ENCODE measurements at places on chromosomes 5 and 9.

GRCh38 chr9:137011907-137012675, 15.7 kb upstream of the CLIC3 start:
- DNase-seq, result no peak

- no peak for DNase-seq
These were observed 143.3 kb downstream of the ALDH1A1 start for GRCh38 chr9:72809586-72809985.

DNA sequence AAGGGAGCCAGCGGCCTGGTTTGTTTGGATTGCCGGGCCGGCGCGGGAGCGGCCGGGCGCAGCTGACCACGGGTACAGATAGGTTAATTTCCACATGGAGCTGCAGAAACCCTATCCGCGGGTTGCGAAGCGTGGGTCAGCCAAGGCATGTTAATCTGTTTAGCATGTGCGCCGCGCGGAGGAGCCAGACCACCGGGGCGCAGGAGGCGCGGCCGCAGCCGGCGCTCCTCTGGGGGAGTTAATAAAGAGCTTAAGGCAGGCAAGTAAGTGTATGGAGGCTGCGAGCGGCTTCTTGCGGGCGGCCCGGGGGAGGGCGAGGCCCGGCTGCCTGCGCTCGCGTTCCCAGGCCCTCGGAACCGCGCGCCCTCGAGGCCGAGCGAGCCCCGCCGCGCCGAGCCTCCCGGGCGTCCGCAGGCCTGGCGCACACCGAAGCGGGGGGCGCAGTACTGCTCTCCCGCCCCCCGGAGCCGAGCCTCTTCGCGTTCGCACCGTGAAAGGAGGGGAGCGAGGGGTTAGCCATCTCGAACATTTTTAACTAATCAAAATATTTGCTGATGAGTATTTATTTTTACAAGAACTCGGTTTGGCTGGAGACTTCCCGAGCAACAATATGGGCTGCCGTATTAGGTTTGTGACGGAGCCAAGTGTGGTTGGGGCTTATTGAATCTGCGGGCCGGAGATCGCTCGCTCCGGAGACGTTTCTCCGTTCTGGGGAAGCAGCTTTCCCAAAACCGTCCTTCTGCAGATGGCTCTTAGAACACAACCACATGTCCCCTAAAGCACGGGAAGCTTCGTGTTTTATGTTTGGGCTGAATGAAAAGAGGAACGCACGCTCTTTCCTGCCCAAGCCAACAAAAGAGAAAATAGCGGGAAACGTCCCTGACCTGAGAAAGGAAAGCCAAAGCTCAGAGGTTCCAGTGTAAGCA, 28.8 kb downstream of the FOXD1 start:
- DNase-seq, result no peak

- no peak for DNase-seq
These were observed 26.6 kb downstream of the GRAMD2B start for GRCh38 chr5:126449751-126450271.

- no peak for DNase-seq
These were observed 146.2 kb downstream of the CDH12 start for GRCh38 chr5:22706901-22707300.

DNA sequence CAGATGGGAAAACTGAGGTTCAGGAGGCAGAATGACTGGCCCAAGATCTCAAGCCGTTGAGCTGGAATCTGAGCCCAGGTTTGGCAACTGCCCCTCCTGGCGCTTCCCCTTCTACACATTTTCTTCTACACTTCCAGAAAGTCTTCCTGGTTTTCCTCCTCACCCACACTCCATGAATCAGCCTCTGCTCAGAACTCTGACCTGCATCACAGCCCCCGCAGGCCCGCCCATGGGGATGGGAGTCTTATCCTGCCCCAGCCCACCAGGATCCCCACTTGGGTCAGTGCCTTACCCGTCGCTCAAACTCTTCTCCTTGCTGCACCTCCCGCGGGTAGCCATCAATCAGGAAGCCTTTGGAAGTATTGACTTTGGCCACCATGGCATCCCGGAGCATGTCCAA, 5.9 kb downstream of the AK1 start:
- DNase-seq, result no peak

DNA sequence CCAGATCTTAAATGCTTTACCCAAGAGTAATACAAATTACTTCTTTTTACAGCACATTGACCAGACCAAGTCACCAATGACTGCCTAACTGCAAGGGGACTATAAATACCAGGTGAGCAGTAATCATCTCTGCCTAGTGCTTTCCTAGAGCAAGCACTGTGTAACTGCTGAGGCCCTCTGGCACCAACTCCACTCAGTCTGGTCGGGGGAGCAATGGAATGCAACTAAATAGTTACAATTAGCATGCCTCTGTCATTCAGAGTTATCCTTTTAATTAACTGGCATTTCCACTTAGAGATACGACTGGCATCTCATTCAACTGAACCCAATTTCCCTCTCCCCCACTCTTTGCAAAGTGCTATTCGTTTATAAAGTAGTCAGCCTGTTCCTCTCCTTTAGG, 1309.1 kb upstream of the DMAC1 start:
- DNase-seq, result no peak

GRCh38 chr5:44022622-44023021, 366.6 kb downstream of the FGF10 start:
- no peak for DNase-seq

DNA sequence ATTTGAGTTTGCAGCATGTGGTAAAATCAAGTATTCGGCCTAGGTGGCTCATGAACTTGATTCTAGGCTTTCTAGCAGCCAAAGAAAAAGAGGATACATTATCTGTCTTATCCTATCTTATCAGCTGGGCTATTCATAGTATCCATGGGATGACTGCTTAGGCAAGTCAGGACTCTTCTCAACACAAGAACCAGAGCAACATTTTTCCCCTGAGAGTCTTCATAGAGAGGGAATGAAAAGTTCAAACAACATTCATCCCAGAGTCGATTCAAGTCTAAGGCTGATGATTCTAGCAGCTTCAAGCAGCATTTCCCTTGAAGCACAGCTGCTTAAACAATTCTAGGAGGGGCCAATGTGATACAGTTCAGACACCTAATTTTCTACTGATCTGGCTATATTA, 3.0 kb downstream of the S100Z start:
- no peak for DNase-seq

- DNase-seq, result no peak
These were observed 328.4 kb downstream of the ARHGEF28 start for GRCh38 chr5:73954381-73954780.

DNA sequence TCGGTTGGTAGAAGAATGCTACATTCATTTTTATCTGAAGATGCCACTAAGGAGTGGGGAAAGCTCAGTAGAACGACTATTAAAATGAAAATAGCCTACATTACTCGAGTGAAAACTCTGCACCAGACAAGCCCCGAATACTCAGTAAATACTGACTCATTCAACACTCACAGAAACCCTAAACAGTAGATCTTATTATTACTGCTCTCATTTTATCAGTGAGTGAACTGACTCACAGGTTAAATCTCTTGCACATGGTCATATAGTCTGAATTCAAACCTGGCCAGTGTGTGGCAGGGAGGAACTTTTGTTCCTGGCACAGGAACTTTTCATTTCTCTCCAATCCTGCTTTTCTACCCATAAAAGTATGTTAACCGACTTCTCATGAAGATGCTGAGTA, 9.6 kb upstream of the PAPPA start:
- no peak for DNase-seq

- DNase-seq, result no peak
These were observed 32.8 kb upstream of the MED10 start for GRCh38 chr5:6411141-6411540.

GRCh38 chr9:22143799-22144625, 134.9 kb upstream of the CDKN2B start:
- DNase-seq, result no peak

GRCh38 chr5:39437467-39437866, 12.7 kb upstream of the DAB2 start:
- no peak for DNase-seq

GRCh38 chr9:92769286-92769685, 4.7 kb upstream of the BICD2 start:
- no peak for DNase-seq

DNA sequence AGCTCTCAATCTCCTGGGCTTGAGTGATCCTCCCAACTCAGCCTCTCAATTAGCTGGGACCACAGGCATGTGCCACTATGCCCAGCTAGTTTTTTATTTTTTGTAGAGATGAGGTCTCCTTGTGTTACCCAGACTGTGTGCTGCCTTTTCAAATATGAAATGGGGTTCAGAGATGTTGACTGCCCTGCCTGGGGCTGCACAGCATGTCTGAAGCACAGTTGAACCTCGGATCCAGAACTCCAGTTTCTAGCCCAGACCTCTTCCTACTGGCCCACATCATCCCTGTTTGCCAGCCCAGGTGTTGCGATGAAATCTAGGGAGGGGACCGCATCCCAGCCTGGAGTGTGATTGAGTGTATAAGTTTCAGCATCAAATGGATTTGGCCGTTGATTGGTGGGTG, 69.4 kb downstream of the HMCN2 start:
- DNase-seq, result no peak

- no peak for DNase-seq
These were observed 214.4 kb downstream of the NSG2 start for GRCh38 chr5:174259696-174260420.

Measured in activated CD4-positive, CD25-positive, alpha-beta regulatory T cell (primary cell).